Regular cardiac myocyte (primary cell): ENCODE measurements at places on chromosomes 16 and 17. TPM values are rescaled to one million over a fixed set of nuclear protein-coding genes. Genes with fewer than 3 reads are reported as not detected.

The VAT1L gene
- total RNA-seq: 0.77 and 3.7 TPM in 2 replicates

The PTX4 gene
- total RNA-seq: 0.19 TPM in 1 of 2 replicates, not detected in the other

The KRT24 gene
- not detected in 2 replicates for total RNA-seq

The KIF19 gene
- not detected in 2 replicates for total RNA-seq

The TNFRSF17 gene
- total RNA-seq: not detected in 2 replicates

The TMC6 gene
- total RNA-seq: 7.6 and 16.1 TPM in 2 replicates

The ZSWIM7 gene
- 10.0 and 11.8 TPM in 2 replicates for total RNA-seq

The SLC35G6 gene
- not detected in 2 replicates for total RNA-seq

The GINS2 gene
- 1.4 and 17.1 TPM in 2 replicates for total RNA-seq

The BAIAP3 gene
- 0.38 and 0.56 TPM in 2 replicates for total RNA-seq

The CBFA2T3 gene
- total RNA-seq: not detected in 2 replicates

The SPNS3 gene
- not detected in 2 replicates for total RNA-seq

The MT1F gene
- 0.56 and 0.96 TPM in 2 replicates for total RNA-seq

The FZD2 gene
- total RNA-seq: 14.8 and 17.8 TPM in 2 replicates

The TMEM106A gene
- 2.5 and 4.6 TPM in 2 replicates for total RNA-seq

The ORC6 gene
- total RNA-seq: 3.4 and 20.7 TPM in 2 replicates

The SMPD3 gene
- total RNA-seq: under 0.01 and 0.19 TPM in 2 replicates

The ABCC11 gene
- 0.38 and 0.56 TPM in 2 replicates for total RNA-seq

The XAF1 gene
- total RNA-seq: 10.0 and 23.4 TPM in 2 replicates

The KCNH4 gene
- under 0.01 TPM in 1 of 2 replicates, not detected in the other for total RNA-seq

The NKD1 gene
- total RNA-seq: under 0.01 TPM in 1 of 2 replicates, not detected in the other

The LRRC37A gene
- 1.2 and 3.1 TPM in 2 replicates for total RNA-seq

The MAPT gene
- total RNA-seq: under 0.01 TPM in 2 replicates

The GINS3 gene
- 1.4 and 7.1 TPM in 2 replicates for total RNA-seq

The OTOP2 gene
- total RNA-seq: not detected in 2 replicates
